Fibroblast of upper back skin (primary cell): ENCODE measurements at places on chromosomes 2 and 18.

DNA sequence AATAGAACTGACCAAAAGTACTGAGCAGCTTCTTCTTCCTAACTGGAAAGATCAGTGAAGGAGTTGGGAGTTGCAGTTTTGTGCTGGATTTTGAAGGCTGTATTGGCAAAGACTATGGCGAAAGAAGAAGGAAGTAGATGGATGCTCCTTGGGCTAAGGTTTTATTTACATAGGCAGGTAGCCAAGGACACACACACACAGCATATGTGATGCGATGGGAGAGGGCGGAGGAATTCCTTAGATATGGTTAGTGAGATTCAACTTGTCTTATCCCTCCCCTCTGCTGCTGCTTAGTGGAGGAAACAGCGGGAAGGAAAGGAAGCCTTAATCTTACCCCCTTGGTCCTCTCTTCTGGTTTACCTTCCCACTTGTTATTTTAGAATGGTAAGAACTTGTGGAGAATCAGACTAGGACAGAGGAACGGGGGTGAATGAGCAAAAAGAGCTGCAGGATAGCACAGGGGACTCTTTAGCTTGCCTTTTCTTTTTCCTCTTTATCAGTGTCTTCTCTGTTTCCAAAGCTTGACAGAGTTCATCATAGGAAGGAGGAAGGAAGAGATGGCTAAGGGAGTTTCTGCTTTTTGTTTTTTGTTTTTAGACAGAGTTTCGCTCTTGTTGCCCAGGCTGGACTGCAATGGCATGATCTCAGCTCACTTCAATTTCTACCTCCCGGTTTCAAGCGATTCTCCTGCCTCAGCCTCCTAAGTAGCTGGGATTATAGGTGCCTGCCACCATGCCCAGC lies 87.9 kb downstream of the OSBPL6 start:
- DNase-seq: peak; percentile 83

DNA sequence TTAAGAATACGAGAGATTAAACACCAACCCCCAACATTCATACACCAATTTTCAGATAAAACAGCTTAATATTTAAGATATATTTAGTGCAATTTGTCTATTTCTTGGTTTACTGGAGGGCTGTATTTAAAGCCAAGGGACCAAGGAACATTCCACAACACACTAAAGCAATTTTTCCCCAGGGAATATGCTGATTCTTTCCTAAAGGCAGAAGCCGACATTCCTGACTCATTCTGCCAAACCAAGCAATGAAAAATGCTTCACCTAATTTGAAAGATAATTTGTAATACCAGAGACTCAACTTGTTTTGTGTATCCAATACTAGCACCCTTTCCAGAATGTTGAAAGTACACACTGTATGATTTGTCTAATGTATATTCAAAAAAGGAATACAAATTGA lies 1267.6 kb upstream of the PIK3C3 start:
- DNase-seq: peak; percentile 76

- DNase-seq: no peak
Observed at GRCh38 chr2:18218160-18218933, 339.9 kb downstream of the KCNS3 start.

GRCh38 chr18:62857263-62857976 lies 142.1 kb downstream of the PHLPP1 start:
- DNase-seq: no peak

- peak; percentile 50 for DNase-seq
Observed at GRCh38 chr2:181457741-181458425, 697 bp downstream of the ITGA4 start.

GRCh38 chr2:176769021-176769420 lies 443.6 kb upstream of the HNRNPA3 start:
- no peak for DNase-seq

GRCh38 chr2:197306696-197307040 lies 3.9 kb downstream of the ANKRD44 start:
- DNase-seq: no peak

DNA sequence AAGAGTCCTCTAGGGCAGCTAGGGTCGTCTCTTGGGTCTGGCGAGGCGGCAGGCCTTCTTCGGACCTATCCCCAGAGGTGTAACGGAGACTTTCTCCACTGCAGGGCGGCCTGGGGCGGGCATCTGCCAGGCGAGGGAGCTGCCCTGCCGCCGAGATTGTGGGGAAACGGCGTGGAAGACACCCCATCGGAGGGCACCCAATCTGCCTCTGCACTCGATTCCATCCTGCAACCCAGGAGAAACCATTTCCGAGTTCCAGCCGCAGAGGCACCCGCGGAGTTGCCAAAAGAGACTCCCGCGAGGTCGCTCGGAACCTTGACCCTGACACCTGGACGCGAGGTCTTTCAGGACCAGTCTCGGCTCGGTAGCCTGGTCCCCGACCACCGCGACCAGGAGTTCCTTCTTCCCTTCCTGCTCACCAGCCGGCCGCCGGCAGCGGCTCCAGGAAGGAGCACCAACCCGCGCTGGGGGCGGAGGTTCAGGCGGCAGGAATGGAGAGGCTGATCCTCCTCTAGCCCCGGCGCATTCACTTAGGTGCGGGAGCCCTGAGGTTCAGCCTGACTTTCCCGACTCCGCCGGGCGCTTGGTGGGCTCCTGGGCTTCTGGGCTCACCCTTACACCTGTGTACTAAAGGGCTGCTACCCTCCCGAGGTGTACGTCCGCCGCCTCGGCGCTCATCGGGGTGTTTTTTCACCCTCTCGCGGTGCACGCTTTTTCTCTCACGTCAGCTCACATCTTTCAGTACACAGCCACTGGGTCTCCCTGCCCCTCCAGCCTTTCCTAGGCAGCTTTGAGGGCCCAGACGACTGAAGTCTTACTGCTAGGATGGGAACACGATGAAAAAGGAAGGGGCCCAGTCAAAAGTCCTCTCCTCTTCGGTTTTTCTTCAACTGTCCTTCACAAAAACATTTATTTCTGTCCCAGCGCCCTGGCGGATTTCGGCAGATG lies 8.1 kb downstream of the SIX2 start:
- DNase-seq: no peak

- peak; percentile 81 for DNase-seq
Observed at GRCh38 chr2:27217173-27218121, at the start of gene CAD. TSS of gene CAD (plus strand) at chr2:27217369. CDS start at chr2:27217552, 183 bp downstream.

DNA sequence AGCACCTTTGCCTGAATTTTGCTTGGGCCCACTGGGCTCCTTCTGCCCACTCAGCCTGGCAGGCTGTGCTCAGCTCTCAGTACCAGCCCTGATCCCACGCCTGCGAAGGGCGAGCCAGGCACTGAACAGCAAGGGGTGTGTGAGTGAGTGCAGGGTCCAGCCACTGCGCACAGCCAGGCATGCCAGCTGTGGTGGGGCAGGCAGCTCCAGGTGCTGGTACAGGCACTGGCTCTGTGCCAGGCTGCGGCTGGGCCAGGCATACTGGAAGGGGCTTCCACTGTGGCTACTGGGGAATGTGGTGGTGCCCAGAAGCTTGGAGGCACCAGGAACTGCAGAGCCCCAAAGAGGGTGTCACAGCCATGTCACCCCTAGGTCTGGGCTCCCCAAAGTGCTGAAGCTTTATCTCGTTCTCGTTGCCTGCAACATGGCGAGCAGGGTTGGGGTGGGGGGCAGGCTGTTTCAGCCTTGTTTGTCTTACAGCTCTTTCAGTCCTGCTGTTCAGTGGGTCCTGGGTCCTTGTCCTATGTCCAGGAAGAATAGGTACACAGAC lies 8.8 kb downstream of the DYSF start:
- no peak for DNase-seq
